ENCODE measurements at places on chromosomes 13 and 19.

GRCh38 chr19:41131186-41131585, 17.0 kb downstream of the CYP2F1 start:
- no peak for DNase-seq

GRCh38 chr19:29381353-29382203, 144.2 kb upstream of the VSTM2B start:
- DNase-seq = no peak

- DNase-seq = no peak
Measured at GRCh38 chr13:62627226-62627625, 1211.6 kb upstream of the PCDH20 start.

DNA sequence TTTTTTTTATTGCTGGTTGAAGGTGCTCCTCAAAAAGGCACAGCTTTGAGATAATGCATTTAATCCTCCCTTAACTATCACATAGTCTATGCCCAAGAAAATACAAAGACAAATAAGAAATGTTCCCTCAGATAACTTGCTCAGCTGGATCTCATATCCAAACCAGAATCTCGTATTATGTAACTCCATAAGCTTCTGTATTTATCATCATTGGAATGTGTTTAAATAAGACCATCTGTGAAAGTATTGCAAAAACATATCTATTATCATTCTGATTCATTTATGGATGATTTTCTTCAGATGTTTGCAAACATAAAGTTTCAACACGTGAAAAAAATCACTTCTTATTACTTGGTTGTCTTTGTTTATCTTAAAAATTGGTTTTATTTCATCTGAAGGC, 190.9 kb downstream of the IRS2 start:
- DNase-seq = no peak

DNA sequence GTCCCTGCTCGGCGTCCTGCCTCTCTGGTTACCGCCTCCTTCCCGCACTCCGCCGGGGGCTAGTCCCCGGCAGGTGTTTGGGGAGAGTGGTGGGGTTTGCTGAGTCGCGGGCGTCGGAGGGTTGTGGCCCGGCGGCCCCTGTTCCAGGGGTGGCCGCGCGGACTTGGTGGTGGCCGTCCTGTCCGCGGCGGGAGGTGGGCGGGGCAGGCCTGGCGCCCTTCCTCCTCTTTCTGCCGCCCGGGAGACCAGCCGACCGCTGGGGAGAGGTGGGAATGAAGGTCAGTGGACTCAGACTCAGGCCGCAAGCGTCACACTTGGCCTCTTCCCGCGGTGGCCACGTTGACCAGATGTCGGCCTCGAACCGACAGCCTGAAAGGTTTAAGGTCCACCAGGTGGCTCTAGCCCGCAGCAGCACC, 61.8 kb downstream of the ZNF723 start:
- no peak for DNase-seq

DNA sequence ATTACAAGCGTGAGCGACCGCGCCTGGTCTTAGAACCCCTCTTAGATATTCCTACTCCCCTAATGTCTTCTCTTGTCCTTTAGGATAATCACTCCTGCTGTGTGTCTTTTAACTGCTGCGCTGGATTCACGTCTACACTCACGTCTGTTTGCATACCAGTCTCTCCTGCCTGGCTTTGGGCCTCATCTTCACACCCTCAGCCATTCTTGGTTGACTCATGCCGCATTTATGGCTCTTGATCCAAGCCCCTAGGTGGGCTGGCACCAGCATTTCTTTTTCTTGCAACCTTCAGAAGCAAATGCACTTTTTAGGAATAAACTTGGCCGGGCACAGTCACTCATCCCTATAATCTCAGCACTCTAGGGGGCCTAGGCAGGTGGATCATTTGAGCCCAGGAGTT, 22.7 kb downstream of the MYO9B start:
- no peak for DNase-seq

GRCh38 chr19:28134311-28134710, 1078.6 kb downstream of the UQCRFS1 start:
- no peak for DNase-seq

GRCh38 chr13:92739306-92739818, 487.2 kb upstream of the GPC6 start:
- no peak for DNase-seq

DNA sequence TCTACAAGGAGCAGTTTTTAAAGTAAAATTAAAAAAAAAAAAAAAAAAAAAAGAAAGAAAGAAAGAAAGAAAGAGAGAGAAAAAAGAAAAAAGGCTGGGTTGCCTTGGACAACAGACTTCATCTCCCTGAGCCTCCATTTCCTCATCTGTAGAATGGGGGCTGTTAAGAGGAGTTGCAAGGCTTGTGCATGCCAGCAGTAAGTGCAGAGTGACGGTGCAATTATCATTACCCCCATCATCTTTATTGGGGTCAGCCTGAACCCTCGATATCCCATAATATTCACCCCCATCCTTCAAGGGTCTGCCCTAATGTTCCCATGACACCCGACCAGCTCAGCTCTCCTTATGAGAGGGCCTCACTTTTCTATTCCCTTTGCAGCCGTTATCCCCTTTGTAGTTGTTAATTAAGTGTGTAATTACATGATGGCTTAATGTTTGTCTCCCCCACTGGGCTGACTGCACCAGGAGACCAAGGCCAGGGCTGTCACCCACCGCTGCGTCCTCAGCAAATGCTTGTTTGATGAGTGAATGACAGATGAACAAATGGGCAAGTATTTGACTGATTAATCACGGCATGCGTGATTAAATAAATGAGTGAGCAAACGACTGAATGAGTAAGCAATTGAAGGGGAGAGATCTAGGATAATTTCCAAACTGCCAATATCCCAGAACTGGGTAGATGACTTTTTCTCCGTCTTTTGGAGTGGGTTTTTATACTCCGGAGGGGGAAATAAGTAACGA, 10.1 kb downstream of the FOSB start:
- no peak for DNase-seq

DNA sequence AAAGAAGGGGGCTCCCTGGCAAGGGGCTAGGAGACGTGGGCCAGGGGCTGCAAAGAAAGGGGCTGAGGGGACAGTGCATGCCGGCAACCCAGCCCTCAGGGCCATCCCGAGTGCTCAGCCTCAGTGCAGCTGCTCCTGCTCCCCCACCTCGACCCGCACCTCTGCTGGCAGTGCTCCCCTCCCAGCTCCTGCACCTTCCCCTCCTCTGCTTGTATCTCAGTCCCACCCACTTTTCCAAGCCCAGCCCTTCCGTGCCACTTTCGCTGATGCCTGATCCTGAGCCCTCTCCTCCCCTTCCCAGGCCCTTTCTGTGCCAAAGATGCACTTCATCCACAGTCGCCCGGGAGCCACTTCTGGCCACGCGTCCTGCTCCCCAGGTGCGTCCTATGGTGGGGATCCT, 69.9 kb upstream of the KCTD15 start:
- no peak for DNase-seq

DNA sequence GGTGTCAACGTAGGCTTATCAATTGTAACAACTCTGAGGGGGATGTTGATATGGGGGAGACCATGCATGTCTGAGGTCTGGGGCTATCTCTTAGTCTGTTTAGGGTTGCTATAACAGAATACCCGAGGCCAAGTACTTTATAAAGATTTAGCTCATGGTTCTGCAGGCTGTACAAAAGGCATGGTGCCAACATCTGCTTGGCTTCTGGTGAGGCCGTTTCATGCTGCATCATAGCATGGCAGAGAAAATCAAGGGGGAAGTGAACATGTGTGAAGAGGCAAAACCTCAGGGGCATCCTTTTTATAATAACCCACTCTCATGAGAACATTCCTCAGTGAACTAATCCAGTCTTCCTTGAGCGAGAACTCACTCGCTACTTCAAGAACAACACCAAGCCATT, 353.8 kb downstream of the ENOX1 start:
- DNase-seq = peak; percentile 10

DNA sequence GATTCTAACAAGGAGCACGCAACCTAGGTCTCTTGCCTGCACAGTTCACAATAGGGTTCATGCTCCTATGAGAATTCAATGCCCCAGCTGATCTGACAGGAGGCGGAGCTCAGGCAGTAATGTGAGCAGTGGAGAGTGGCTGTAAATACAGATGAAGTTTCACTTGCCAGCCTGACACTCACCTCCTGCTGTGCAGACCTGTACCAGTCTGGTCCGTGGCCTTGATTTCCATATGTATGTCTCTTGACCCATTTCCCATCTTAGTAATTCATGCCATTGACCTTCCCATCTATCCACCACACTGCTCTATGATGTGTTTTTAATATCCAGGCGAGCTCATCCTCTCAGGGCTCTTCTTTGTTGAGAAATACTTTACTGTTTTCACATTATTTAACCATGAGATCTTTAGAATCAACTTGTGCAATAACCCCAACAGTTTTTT, 95.2 kb downstream of the LRCH1 start:
- DNase-seq = no peak

GRCh38 chr13:50989476-50989875, 79.9 kb downstream of the RNASEH2B start:
- no peak for DNase-seq

GRCh38 chr19:42555801-42556200, 27.5 kb upstream of the CEACAM1 start:
- no peak for DNase-seq

- no peak for DNase-seq
Measured at GRCh38 chr19:55643887-55644176, 383 bp downstream of the ZNF581 start.

GRCh38 chr13:81017513-81018152, 676.7 kb upstream of the SPRY2 start:
- peak; percentile 2 for DNase-seq

GRCh38 chr19:45809643-45810159, 5.4 kb downstream of the RSPH6A start:
- peak; percentile 92 for DNase-seq

DNA sequence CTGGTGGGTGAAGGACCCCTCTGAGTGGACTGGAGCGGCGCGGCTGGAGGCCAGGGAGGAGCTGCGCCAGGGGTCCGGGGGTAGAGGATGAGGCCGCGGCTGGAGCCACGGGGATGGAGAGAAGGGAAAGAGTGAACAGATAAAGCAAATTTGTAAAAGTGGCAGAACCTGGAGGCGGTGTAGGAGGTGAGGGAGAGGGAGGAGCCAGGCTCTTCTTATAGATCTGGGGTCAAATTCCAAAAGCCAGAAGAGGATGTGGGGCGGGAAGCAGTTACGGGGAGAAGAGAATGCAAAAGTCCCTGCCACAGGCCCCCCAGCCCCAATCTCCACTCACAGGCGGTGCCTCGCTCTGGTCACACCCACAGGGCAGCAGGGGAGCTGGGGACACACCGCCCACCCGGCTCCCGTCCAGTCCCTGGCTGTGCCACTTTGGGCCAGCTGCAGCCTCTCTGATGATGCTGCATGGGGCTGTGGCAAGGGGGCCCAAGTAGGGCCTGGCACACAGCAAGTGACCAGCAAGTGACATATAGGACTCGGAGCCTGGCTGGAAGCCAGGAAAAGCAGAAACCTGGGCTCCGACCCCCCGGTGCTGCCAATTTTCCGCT, 11.1 kb downstream of the LRRC4B start:
- DNase-seq = no peak

DNA sequence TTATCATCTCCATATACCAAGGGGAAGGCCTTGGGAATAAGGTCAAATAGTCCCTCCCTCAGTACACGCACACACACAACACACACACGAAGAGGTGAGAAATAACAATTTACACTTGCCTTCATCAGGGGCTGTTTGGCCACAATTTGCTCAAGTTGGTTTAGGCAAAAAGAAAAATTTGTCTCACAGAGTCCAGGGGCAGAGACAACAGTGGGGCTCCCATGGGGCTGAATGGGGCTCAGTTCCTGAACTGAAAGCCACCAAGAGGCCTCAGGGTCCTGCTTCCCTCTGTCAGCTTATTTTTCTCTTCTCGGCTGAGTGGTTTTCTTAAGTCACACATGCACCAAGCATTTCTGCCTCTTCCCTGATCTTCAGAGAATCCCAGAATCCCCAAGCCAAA, 35.5 kb downstream of the PCDH8 start:
- no peak for DNase-seq

GRCh38 chr19:18611327-18612050, 1.2 kb upstream of the TMEM59L start:
- DNase-seq = no peak

- no peak for DNase-seq
Measured at GRCh38 chr13:28464861-28465460, 30.0 kb downstream of the FLT1 start.

- no peak for DNase-seq
Measured at GRCh38 chr13:45879666-45880065, 28.1 kb upstream of the SIAH3 start.

GRCh38 chr13:111343186-111343805, 22.9 kb downstream of the TEX29 start:
- DNase-seq = no peak

- no peak for DNase-seq
Measured at GRCh38 chr13:110105136-110105535, 201.8 kb downstream of the COL4A1 start.

DNA sequence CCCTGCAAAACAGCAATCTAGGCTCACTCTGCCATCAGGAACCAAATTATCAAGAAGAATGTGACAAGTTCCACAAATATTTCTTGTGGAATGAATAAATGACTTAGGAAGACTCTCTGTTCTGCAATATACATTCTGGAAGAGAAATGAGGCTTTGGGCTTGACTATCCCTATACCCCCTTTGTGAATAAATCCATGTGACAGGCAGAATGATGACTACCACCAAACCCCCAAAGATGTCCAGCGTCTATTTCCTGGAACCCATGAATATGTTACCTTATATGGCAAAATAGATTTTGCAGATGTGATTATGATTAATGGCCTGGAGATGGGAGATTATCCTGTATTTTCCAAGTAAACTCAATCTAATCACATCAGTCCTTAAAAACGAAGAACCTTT, 139.3 kb downstream of the ENOX1 start:
- DNase-seq = no peak

DNA sequence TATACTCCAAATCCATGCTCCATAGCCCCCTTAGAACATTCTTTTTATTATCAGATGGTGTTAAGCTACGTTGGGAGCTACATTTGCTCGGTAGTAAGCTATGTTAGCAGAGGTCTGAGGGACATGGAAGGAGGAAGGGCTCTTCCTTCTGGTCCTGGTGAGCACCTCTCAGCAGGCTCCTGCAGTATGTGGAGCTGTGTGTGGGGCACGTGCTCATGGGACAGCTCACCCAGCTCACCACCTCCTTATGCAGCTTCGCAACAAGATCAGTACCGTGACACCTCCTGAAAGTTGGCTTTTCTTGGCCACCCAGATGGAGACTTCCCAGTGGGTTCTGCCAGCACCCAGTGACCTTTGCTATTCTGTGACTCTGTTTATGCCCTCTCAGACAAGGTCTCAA, 400.5 kb upstream of the SLC10A2 start:
- no peak for DNase-seq

- DNase-seq = no peak
Measured at GRCh38 chr13:46893798-46894560, 2.9 kb downstream of the HTR2A start.
